ENCODE measurements at places on chromosomes 6 and 20. TPM values are rescaled to one million over a fixed set of nuclear protein-coding genes. Genes with fewer than 3 reads are reported as not detected.

Gene FGD2
- total RNA-seq = not detected

Gene TTK
- 21.8 TPM for total RNA-seq

Gene FKBP5
- total RNA-seq = 9.6 TPM

Gene EMILIN3
- not detected for total RNA-seq

Gene XKR7
- total RNA-seq = not detected

Gene HLA-DRA
- total RNA-seq = 0.26 TPM

Gene TLDC2
- 0.65 TPM for total RNA-seq

Gene PI3
- 0.32 TPM for total RNA-seq

Gene RCAN2
- total RNA-seq = 2.1 TPM

Gene FAXC
- total RNA-seq = 1.1 TPM

Gene RAET1L
- total RNA-seq = not detected

Gene COL21A1
- 1.0 TPM for total RNA-seq

Gene HLA-DOA
- total RNA-seq = 0.11 TPM

Gene ZSCAN16
- 3.6 TPM for total RNA-seq

Gene IRF4
- 0.11 TPM for total RNA-seq

Gene JPH2
- 0.22 TPM for total RNA-seq

Gene SPATS1
- total RNA-seq = not detected

Gene CRISP2
- not detected for total RNA-seq

Gene PPP1R14C
- total RNA-seq = 13.9 TPM

Gene CNBD2
- 2.8 TPM for total RNA-seq

Gene PRSS16
- not detected for total RNA-seq

Gene TMEM244
- total RNA-seq = not detected

Gene SLCO4A1
- total RNA-seq = 0.13 TPM

Gene ACTL10
- 1.7 TPM for total RNA-seq

Measured in articular chondrocyte of knee joint (primary cell).